ENCODE measurements at places on chromosomes 16 and 17. TPM values are rescaled to one million over a fixed set of nuclear protein-coding genes. Genes with fewer than 3 reads are reported as not detected.
A peak's percentile ranks its signal among the peaks of the same experiment; 100 is the strongest.

DNA sequence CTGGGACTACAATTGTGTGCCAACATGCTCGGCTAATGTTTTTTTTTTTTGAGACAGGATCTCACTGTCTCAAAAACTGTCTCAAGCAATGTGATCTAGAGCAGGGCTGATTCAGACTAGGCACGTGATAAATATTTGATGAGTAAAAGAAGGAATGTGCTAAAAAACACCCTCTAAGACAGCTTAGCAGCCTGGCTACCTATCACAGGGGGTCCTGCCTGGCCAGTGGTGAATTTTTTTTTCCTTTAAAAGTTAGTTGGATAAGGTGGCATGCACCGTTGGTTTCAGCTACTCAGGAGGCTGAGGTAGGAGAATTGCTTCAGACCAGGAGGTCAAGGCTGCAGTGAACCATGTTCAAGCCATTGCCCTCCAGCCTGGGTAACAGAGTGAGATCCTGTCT lies 14.8 kb upstream of the GPATCH8 start:
- DNase-seq = peak; percentile 35

- no peak for DNase-seq
These were observed 24.3 kb upstream of the ASGR2 start for GRCh38 chr17:7138800-7139381.

- DNase-seq = no peak
These were observed 40.0 kb downstream of the FAM20A start for GRCh38 chr17:68560966-68561720.

DNA sequence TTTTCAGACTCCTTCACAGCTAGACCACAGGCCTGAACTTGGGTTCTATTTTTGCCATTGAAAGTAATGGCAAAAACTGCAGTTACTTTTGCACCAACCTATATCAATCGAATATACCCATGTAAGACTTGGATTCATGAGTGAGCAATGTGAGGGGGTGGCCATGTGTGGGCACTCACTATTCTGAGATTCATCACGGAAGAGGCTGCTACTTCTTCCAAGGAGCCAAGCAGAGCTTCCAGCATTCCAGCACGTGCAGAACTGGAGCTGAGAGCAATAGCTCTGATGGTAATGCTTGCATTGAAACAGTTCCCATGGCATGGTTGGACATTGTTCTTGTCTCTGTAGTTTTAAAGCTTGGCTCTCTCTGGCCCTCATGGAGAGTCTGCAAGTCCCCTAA lies 327.6 kb downstream of the CA10 start:
- no peak for DNase-seq

DNA sequence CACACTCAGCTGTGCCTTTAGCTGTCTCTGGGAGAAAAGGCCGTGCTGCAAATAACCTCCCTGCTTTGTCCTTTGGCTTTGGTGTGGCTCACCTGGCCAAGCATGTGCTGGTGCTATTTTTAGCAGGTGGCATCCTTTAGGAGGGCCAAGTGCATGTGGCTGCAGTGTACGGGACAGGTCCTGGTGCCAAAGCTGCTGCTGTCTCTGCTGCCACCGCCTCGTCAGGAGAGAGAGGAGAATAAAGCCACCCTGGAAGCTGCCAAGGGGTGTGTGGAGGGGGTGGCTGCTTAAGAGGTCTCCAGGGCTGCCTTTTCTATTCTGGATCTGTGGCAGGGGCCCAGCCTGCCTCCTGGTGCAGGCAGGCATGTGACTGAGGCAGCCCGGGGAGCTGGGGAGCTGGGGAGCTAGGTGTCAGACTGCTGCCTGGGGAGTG lies 6.2 kb downstream of the AKAP1 start:
- no peak for DNase-seq

DNA sequence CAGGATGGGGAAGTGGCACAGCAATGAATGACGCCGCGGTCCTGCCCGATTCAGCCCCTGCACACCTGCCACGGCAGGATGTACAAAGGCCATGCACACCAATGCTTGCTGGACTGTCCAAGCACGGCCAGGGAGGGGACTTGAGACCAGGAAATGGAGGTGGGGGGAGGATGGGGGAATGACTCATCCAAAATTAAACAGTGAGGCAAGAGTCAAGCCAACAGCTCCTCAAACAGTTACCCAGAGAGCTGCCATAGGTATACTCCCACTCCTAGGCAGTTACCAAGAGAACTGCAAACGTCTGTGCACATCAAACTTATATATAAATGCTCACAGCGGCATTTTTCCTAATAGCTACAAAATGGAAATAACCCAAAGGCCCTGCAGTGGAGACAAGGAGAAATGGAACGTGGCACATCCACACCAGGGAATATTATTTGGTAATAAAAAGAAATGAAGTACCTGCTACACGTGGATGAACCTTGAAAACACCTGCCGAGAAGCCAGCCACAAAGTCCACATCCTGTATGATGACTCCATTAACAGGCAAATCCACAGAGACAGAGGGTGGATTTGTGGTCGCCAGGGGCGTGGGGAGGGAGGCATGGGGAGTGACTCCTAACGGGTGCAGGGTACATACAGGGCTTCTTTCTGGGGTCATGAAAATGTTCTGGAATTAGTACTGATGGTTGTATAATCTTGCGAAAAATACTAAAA lies 54.1 kb downstream of the VAC14 start:
- DNase-seq = no peak

GRCh38 chr16:73315645-73316044 lies 267.7 kb upstream of the ZFHX3 start:
- DNase-seq = no peak

GRCh38 chr16:60091071-60091470 lies 1357.0 kb upstream of the GOT2 start:
- no peak for DNase-seq

GRCh38 chr17:29707212-29707571 lies 84.5 kb upstream of the CORO6 start:
- DNase-seq = no peak

GRCh38 chr17:66915204-66915611 lies 49.3 kb upstream of the CACNG4 start:
- DNase-seq = peak; percentile 72

- no peak for DNase-seq
These were observed 2.6 kb upstream of the ST3GAL2 start for GRCh38 chr16:70441406-70441990.

DNA sequence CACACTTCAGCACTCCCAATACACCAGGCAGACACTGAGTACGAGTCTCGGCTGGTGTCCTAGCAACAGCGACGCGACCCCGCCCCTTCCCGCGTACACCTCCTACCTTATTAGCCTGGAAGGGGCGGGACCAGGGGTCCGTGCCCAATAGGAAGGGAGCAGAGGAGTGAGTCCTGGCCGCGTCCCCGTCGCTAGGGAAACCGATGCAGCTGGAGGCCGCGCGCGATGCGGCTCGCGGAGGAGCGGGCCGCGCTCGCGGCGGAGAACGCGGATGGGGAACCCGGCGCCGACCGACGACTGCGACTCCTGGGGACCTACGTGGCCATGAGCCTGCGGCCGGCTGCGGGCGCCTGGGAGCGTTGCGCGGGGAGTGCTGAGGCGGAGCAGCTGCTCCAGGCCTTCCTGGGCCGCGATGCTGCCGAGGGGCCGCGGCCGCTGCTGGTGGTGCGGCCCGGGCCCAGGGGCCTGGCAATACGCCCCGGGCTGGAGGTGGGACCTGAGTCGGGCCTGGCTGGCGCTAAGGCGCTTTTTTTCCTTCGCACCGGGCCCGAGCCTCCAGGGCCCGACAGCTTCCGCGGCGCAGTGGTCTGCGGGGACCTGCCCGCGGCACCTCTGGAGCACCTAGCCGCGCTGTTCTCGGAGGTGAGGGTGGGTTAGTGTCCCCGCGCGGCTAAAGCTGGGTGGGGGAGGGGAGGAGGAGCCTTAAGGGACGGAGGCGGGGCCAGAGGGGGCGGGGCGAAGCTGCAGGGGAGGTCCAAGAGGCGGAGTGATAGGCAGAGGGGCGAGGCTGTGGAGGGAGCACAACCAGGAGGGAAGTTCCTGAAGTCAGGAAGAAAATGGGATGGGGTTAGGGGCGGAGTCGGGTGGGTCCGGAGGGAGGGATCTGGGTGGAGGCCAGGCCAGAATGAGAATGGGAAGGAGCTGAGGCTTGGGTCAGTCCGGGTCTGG lies at the start of gene DNAH9:
DNAH9 (plus strand) TSS at position 197 of the 948 bp plus-strand sequence; CDS start at position 226, 29 bp downstream.
- DNase-seq = peak; percentile 96

DNA sequence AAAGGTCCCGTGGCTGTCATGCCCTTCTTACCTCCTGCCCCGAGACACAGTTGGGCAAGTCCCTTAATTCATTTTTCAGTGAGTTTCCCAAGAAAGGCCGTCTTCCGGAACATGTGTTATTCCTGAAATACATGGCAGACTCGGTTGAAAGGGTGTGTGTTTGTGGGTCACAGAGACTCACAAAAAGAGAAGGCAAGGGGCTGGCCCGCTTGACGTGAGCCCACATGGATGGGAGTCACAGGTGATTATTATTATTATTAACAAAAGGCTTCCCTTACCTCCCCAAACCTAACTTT lies 34.1 kb upstream of the CCR7 start:
- DNase-seq = no peak

DNA sequence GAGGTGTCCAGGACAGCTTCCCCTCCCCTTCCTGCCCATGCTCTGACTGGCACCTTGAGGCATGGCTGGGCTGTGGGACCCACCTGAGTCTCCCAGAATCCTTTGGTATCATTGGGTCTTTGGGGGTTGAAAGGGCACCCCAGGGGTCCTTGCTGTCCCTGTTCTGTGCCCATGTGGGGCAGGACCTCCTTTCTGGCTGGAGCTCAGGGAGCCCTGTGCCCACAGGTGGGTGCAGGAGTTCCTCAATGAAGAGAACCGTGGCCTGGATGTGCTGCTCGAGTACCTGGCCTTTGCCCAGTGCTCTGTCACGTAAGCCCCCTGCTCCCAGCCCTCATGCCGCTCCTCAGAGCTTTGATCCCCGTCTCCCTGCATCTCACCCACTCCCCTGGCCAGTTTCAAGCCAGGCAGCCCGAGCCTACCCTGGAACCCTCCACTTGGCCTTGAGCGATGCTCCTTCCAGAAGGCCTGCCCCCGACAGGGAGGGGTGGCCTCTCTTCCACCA lies 11.8 kb downstream of the FMNL1 start:
- no peak for DNase-seq

DNA sequence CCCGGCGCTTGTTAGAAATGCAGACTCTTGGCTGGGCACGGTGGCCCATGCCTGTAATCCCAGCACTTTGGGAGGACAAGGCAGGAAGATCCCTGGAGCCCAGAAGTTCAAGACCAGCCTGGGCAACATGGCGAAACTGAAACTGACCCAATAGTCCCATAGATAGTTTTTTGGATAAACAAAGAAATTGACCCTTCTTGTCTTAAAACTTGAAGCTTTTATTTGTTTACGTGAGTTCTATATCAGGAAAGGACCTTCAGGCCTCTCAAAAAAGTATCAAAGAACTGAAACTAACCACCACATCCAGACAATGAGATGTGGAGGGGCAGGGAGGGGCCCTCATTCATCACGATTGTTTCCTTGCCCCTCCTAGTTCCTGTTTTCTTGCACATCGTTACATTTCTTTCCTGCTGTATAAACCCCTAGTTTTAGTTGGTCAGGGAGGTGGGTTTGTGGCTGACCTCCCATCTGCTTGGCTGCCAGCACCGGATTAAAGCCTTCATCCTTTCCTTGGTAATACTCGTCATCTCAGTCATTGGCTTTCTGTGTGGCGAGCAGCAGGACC lies 29.9 kb upstream of the PRM1 start:
- DNase-seq = no peak

- no peak for DNase-seq
These were observed 4.4 kb downstream of the CHD9NB start for GRCh38 chr16:53048139-53048915.

GRCh38 chr16:25493136-25493811 lies 198.5 kb upstream of the HS3ST4 start:
- DNase-seq = no peak

GRCh38 chr17:43442711-43443110 lies 41.1 kb upstream of the DHX8 start:
- no peak for DNase-seq

CTRB2 gene
- total RNA-seq = 4.1 TPM

SEPTIN12 gene
- not detected for total RNA-seq

KRT20 gene
- total RNA-seq = 1.2 TPM

TM4SF5 gene
- total RNA-seq = not detected

MMP28 gene
- total RNA-seq = 51.7 TPM

CFAP97D1 gene
- not detected for total RNA-seq

MT1M gene
- 367 TPM for total RNA-seq

ADAD2 gene
- not detected for total RNA-seq

TLCD1 gene
- 3.4 TPM for total RNA-seq

KRT23 gene
- total RNA-seq = 0.80 TPM

EPX gene
- total RNA-seq = not detected

TBC1D3B gene
- 3.3 TPM for total RNA-seq

Measured in mesenteric fat pad (tissue), 1 donor.